Mucosa of descending colon (tissue), 3 donors: ENCODE measurements at places on chromosomes 4 and X.

GRCh38 chrX:18973527-18974192 lies 10.3 kb downstream of the PHKA2 start:
- DNase-seq, result no peak

DNA sequence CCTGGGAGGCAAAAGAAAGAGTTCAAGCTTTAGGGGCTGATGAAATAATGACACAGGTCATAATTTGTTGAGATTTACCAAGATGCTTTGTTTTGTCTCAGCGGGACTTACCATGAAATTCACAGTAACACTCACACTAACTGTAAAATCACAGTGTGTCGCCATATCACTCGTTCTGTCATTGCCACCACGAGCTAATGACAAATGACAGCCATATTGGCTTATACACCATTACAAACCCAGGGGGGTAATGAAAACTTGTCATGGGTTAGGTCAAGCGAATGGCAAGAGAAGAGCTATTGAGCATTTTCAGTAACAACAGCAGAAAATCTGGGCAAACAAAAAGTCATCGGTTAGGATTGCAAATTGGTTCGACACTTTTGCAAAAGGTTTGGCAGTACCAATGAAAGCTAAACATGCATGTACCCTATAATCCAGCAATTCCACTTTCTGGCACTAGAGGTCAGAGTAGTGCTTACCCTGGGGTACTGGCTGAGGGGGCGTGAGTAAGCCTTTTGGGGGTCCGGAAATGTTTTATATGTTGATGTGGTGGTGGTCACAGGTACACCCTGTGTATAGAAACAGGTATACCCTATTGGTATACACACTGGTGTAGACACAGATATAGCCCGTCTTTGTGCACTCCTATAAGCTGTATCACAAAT lies 83.9 kb upstream of the RAI2 start:
- DNase-seq, result no peak

DNA sequence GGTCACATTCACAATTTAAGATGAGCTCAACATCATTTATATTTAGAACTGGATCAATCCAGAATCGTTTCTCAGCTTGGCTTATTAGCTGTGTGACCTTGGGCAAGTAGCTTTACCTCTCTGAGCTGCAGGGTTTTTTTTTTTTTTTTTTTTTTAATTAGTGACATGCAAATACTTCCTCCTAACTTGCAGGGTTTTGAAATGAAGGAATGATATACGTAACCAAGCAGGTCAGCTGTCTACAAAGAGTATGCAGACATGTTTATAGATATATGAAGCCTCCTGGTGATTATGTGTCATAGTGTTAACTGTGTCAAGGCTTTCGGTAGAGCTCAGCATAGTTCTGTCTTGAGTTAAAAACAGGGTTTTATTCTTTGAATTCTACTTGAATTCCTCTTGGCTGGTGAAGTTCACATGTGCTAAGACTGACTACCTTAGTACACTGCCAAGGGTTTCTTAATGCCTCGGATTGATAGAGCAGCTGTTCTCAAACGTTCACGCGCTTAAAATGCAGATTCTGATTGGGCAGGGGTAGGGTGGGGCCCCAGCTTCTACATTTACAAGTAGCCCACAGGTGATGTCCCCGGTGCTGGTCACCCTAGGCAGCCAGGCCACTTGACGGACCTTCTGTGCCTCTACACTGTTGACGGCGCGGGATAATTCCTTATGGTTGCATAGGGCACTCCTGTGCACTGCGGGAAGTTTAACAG lies 654 bp upstream of the STS start:
- DNase-seq, result peak; percentile 36

- no peak for DNase-seq
These were observed 52.2 kb downstream of the AFAP1 start for GRCh38 chr4:7887436-7887835.
